ENCODE measurements at places on chromosomes 7 and 10.

DNA sequence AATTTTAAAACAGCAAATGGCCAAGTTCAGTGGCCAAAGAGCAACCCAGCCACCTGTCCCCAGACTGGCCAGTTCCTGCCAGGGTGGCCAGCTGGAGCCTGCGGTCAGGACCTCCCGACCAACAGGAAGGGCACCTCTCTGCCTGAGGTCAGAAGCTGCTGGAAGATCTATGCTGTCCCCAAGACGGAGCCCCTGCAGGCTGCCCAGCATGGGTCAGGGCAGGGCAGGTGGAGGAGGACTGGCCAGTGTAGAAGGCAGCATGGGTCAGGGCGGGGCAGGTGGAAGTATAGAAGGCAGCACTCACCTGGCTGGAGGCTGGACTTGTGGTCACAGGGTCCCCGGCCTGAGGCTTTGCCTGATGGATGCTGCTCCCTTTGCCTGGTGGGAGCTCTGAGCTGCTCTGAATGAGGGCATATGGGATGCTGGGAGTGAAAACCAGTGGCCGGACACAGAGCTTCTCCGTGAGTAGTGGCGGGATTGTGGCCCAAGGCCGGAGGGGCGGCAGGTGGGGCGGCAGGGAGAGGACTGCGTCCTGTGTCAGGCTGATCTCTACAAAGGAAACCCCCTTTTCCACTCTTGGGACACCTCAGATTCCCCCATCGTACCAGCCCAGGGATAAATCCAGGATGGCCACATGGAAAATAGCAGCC lies 229.2 kb downstream of the TCERG1L start:
- DNase-seq, result no peak

DNA sequence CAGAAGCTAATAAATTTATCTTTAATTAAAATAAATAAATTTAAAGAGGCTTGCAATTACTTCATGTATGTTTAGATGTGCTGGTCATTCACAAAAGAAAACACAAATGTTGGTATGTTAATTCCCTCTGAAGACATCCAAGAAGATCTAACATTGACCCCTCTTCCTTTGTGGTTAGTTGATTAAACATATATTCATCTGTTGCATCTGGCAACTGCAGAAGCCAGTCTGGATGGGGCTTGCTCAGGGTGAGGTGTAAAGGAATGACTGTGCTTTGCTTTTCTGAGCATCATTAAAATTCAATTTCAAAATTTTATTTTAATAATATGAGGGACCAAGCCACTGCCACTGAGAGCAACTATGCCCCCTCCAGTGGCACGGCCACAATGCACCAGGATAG lies 36.4 kb upstream of the FERD3L start:
- DNase-seq, result no peak

- DNase-seq, result no peak
Measured at GRCh38 chr7:20347680-20348079, 17.0 kb downstream of the ITGB8 start.

- no peak for DNase-seq
Measured at GRCh38 chr10:43043773-43044447, 33.0 kb upstream of the RET start.

Measured in NCI-H526 (cell line).